ENCODE measurements at places on chromosomes 2 and 18.

DNA sequence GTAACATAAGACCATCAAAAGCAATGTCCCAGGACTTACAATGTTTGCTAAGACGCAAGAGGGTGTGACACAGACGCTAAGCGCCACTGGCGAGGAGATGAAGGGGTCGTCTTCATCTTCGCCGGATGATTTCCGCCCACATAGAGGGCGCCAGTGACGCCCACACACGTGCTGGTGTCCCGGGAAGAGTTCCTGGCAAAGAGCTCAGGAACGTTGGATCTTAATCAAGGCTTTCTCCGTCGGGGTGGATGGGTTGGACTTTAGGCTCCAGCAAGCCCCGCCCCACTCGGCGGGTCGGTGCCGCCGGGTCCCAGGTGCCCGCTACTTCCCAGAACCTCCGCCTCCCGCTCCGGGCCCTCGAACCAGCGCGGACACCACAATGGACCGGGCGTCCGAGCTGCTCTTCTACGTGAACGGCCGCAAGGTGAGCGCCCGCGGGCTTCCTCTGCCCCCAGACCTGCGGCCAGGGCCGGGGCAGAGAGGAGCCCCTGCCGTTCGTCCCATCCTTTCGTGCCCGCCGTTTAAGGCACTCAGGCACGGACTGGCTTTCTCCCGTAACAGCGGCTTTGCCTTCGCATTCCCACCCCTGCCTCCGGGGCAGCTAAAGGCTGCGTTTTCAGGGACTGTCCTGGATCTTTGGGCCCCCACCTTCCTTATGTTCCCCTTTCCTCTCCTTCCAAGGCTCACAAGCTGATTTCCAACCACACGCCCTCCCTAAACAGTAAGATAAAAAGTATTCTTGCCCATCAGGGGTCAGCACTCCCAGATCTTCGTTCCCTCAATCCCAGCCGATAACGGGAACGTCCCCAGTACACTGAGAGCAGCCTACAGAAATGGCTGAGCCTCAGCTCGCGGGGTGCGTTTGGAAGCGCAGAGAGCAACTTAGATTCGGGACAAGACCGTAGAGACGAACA is at the start of gene AOX1:
Gene AOX1 (plus strand): TSS at position 285 of the 914 bp plus-strand sequence. CDS start 95 bp downstream, at position 380.
- DNase-seq = no peak

DNA sequence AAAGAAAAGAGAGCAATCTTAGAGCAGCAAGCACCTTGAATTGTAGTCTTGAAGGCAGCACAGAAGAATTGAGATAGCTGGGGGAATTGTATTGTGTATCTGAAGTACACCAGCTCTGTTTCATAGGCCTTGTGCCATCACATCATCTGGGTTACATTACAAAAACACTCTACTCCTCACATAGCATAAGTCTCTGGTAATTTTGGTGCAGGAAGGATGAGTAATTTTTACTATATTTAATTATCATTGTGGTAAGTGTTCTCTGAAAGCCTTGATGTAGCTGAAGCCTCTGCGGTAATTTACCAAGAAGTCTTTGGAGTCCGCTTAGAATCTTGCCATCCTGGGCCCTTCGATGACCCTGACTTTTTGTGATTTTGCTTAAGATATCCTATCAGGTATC is 291.1 kb downstream of the ARHGAP15 start:
- no peak for DNase-seq

- DNase-seq = no peak
Observed at GRCh38 chr2:10128420-10128819, 5.9 kb downstream of the RRM2 start.

GRCh38 chr2:130825231-130825965 is 11.3 kb upstream of the ARHGEF4 start:
- no peak for DNase-seq

- DNase-seq = no peak
Observed at GRCh38 chr2:17442334-17442733, 75.9 kb downstream of the RAD51AP2 start.

- DNase-seq = no peak
Observed at GRCh38 chr2:66724241-66724640, 289.3 kb downstream of the MEIS1 start.

- DNase-seq = no peak
Observed at GRCh38 chr2:160491911-160492371, 1.7 kb downstream of the RBMS1 start.

GRCh38 chr2:98543842-98544241 is 64.5 kb downstream of the COA5 start:
- no peak for DNase-seq

DNA sequence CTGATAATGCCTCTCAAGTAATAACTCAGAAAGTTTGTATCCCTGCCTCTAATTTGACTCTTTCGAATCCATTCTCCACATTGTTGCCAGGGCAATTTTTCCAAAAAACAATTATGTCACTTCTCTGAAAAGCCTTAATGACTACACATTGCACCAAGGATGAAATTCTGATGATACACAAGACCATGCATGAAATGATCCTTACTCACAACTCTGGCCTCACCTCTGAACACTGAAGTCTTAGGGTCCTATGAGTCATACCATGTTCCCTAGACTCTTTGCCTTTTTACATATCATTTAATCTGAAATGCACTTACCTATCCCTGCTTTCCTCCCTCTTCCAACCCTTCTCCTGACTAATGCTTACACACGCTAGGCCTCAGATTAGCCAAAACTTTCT is 51.0 kb downstream of the WDPCP start:
- DNase-seq = no peak

DNA sequence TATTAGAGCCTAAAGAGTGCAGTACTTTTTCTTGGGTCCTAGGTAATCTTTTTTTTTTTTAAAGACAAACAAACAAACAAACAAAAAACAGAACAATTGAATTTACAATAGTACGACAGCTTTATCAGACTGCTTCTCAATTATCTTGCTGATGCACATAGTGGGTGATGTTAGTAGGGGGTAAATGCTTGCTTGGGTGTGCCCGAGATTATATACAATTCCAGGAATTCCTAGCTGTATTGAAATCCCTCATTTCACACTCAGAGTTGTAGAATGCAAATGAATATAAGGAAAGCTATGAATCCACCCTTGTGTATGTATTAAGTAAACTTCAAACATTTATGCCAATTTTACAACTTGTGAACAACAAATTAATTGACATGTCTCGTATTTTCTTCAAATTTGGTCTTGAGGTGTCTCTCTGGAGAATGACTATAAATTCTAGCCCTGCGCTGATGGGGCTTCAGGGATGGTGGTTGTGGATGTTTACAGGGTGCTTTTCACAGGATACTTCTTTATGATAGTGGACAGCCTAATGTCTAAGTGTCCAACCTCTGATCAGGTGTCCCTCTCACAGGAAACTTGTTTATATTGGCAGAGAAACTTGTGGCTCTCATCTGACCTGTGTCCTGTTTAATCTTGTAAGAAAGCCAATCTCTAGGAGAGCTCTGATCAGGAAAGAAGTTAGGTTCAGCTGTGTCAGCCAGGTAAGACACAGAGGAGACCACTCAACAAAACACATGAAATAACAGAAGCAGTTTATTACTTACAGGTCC is 61.9 kb upstream of the SLC39A10 start:
- DNase-seq = no peak

GRCh38 chr2:135055182-135055786 is 3.2 kb downstream of the RAB3GAP1 start:
- DNase-seq = no peak

DNA sequence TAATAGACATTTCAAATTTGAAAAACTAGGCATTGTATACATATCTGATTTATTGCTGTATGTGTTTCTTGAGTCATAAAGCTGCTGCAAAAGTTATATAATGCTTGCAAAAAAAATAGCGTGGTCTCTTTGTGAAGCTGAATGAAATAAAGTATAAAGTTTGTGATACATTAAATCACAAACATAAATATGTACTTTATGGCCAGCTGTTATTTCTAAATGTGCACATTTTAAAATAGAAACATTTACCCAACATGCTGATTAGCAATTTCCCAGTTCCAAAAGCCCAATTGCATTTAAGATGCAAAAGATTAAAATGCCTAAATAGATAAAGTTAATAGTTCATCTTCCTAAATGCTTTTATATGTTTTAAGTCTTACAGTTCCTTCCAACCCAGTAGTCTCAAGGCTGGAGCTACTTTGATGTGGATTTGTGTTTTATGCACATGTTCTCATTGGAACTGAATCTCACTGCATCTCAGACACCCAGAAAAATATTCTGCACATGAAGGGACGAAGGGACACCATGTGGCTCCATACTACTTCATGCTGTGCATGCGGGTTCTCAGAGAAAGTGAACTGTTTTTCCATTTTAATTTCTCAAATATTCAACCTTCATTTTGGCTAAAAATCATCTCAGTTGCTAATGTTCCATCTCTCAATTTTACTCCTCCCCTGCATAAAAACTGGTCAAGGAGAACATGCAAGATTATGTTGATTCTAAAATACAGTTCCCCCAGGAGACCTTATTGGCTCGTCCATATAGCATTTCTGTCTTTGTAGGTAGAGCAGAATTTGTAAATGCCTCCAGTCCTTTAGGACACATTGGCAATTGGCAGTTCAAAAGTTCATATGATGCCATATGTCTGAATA is 304.6 kb downstream of the MTX2 start:
- DNase-seq = no peak

- DNase-seq = no peak
Observed at GRCh38 chr2:1884933-1885580, 140.7 kb upstream of the PXDN start.

DNA sequence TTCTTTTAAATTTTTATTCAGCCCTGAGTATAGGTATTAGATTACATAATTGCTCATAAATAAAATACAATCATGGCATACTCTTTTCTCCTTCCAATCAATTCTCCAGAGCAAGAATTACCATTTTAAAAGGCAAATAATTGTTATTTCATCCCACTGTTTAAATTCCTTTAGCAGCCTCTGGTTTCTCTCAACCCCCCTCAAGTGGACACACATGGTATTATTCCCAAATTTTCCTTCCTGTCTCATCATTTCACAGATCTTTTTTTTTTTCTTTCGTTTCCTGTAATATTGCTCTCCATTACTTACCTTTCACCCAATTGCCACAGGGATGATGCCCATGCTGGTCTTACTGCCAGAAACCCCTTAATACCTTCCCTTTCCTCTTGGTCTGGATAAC is 385.2 kb downstream of the RIT2 start:
- no peak for DNase-seq

- no peak for DNase-seq
Observed at GRCh38 chr2:219125886-219126270, 34.7 kb downstream of the NHEJ1 start.

DNA sequence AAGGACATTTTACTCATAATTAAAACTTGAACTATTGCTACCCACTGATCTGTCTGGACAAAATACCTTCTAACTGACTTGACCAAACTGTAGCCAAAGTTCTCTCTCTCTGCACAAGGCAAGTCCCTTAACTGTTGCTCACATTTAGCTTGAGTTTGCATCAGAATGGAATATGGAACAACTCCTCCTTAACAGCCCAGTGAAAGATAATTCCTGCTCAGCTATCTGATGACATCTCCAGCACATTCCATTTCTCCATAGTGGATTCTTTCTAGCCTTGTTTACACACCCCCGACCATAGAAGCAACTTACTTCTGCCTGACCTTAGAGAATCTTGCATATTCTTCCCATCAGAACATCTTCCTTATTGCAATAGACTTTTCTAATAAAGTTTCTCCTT is 317.2 kb upstream of the CDH2 start:
- no peak for DNase-seq

- no peak for DNase-seq
Observed at GRCh38 chr2:73386894-73387636, 1.4 kb downstream of the ALMS1 start.

DNA sequence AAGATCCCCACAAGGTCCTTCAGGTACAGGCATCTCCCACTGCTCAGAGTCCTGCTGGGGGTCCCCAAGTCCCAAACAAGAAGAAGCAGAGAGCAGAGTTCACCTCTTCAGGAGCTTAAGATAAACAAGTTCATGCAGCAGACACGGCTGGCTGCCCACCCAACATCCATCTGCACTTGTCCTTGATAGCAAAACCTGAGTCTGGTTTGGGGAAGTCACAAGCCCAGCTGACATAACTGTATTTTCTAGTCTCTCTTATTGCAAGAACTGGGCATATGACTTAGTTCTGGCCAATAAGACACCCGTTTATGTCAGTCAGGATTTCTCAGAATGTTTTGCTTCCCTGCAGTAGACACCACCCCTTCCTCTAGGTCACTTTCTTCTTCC is 31.8 kb downstream of the AFF3 start:
- no peak for DNase-seq

DNA sequence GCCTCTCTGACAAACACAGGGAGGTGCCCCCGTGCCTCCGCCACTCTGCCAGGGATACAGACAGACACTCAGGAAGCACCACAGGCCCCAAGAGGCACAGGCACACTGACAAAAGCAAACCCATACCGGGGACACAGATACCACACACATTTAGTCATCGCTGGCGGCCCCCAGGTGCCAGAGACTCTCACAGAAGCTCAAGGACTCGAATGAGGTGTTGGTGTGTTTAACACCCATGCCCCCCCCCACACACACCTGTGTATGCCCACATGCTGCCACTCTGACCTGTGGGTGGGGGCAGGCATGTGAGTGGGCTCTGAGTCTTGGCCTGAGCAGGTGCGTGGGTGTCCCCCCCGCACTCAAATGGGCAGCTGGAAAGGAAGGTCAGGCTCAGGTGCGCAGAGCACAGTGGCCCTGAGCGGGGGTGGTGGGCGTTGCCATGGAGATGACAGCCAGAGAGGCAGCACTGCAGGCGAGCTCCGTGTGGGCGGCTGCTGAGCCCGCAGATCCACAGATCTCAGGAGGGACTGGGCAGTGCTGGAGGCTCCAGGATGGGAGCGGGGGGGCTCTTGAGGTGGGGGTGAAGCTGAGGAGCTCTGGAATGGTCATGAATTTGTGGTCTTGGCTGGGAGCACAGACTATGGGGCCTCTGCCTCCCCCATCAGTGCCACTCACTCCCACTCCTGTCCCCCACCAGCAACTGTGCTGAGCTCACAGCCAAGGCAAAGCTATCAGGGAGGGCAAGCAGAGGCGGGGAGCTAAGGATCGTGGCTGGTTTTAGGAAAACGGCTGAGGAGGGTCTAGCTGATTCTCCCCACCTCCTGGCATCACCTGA is 73.9 kb upstream of the TAF1B start:
- no peak for DNase-seq

- no peak for DNase-seq
Observed at GRCh38 chr18:45984546-45985235, 17.6 kb upstream of the EPG5 start.

DNA sequence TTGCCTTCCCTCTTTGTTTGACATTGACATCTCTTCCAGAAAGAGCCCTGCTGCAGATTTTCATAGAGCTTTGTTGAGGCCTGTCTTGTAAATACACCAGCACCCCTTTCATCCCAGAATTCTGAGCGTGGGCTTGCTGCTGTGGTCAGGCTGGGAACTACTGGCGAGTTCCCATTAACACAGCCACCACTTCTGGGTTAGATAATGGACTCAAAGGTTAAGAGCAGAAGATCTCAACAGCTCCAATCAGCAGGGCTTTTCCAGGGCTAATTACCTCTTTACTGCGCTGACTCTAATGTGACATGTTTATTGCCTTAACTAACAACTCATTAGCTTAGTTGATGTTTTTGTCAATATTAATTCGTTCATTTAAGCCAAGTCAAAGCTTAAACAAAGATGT is 235.9 kb upstream of the BOD1L2 start:
- peak; percentile 80 for DNase-seq

- DNase-seq = peak; percentile 5
Observed at GRCh38 chr18:53698907-53699306, 525.6 kb downstream of the MBD2 start.
